ENCODE measurements at places on chromosomes 4 and X.

GRCh38 chrX:131633285-131633917 is 89.5 kb downstream of the OR13H1 start:
- no peak for DNase-seq

GRCh38 chr4:152138451-152138850 is 377.6 kb upstream of the GATB start:
- no peak for DNase-seq

- DNase-seq = no peak
These were observed 32.4 kb upstream of the TMEM131L start for GRCh38 chr4:153433754-153434105.

DNA sequence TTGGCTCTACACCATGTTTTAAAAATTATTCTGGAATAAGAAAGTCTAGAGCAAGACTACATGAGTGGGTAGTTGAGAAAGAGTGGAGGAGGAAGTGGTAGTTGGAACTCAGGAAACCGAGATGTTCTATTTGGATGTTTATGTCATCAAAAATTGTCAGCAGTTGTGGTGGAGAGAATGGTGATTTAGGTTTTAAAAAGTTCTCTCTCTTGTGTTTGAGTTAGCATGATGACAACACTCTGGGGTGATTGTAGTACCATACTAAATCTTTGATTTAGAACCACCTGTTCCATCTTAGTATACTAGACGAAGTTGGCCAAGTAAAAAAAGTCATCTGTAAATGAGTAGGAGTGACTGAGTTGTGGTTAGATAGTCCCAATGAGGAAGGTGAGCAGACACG is 40.7 kb downstream of the KLHL2 start:
- DNase-seq = no peak

GRCh38 chr4:150821641-150822040 is 193.4 kb downstream of the LRBA start:
- DNase-seq = no peak

GRCh38 chr4:111267786-111268185 is 644.9 kb upstream of the PITX2 start:
- DNase-seq = no peak

DNA sequence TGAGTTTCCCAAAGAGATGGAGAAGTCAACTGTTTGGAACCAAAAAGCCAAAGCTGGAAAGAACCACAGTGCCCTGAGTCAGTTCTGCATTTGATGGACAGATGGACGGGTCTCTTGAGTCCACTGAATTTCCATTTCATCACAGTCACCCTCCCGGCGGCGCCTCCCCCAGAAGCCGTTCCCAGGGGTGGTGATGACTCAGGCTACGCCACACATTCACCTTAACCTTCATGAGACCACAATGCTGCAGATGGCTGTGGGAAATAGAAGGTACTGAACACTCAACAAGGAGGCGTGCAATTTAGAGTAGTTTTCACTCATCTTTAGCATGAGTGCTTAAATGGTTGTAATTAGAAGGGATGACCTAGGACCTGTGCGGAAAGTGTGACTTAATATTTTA is 61.3 kb downstream of the STOX2 start:
- DNase-seq = no peak

DNA sequence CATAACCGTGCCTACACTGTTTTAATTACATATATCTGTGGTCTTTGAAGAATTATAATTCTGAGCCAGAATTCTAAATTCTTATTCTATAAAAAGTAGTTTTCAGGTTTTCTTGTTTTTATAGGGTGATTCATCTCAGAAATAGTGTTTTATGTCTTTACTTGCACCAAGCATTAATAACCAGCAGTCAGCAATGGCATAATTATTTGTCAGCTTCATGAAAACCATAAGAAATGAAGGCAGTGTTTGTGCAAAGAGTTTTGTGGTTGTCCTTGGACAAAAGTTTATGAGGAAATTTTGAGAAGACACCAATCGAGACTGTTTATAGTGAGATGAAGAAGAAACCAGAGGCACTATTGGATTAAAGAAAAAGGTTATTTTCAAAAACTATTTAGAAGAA is 37.2 kb downstream of the EDNRA start:
- no peak for DNase-seq

- DNase-seq = no peak
These were observed 31.1 kb downstream of the METTL14 start for GRCh38 chr4:118716304-118716703.

DNA sequence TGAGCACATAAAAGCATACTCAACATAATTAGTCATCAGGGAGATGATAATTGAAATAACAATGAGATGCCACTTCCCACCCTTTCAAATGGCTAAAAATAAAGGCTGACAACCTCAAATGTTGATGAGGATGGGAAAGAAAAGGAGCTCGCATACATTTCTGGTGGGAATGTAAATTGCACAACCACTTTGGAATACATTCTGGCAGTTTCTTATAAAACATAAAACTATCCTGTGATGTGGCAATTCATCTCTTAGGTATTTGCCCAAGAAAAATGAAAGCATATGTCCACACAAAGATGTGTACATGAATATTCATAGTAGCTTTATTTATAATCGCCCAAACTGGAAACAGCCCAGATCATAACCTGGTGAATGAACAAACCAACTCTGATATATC is 687 bp upstream of the ZNF275 start:
- no peak for DNase-seq

DNA sequence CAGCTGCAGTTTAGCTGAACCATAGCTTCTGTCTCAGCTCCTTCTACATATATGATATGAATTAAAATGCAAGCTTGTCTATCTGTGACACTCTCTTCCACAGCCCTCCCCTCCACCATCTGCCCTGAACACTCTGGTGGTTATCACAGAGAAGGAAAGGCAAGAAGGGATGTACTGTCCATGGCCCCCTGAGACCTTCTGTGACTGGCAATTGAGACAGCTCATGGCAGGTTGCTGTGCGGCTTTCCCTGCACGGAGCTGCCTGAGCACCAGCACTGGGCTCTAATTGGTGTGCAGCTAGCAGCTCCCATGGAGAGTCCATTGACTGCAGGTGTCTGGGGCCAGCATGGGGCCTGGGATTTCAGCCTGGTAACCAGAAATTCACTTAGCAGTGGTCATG is 109.8 kb upstream of the ANXA3 start:
- no peak for DNase-seq

DNA sequence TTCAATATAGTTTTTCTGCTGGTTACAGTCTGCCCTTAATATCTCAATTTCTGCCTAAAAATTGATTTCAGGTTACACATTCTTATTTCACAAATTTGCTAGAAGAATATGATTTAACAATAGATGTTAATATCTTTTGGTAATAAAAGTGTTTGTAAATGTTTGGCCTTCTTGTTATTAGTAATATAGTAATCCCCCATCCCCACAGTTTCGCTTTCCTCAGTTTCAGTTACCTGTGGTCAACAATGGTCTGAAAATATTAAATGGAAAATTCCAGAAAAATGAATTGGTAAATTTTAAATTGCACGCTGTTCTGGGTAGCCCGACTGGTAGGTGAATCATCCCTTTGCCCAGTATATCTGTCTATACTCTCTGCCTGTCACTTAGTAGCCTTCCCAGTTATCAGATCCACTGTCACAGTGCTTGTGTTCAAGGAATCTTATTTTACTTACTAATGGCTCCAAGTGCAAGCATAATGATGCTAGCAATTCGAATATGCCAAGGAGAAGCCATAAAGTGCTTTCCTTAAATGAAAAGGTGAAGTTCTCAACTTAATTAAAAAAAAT is 3.5 kb upstream of the BMP2K start:
- no peak for DNase-seq

GRCh38 chr4:74873545-74874301 is 59.2 kb upstream of the PARM1 start:
- peak; percentile 76 for DNase-seq

- DNase-seq = no peak
These were observed 461 bp upstream of the SLC9A6 start for GRCh38 chrX:135984791-135985156.

GRCh38 chrX:139783959-139784358 is 76.0 kb upstream of the MCF2 start:
- DNase-seq = no peak

GRCh38 chr4:128512767-128513322 is 225.2 kb upstream of the PGRMC2 start:
- DNase-seq = no peak

GRCh38 chrX:126165721-126166461 is at the start of gene DCAF12L2:
DCAF12L2 (minus strand) TSS chrX:126166289; CDS start chrX:126165924, 365 bp downstream.
- no peak for DNase-seq

- DNase-seq = no peak
These were observed 103.8 kb upstream of the LEF1 start for GRCh38 chr4:108272561-108272960.

GRCh38 chrX:106144755-106145639 is 23.1 kb upstream of the PWWP3B start:
- no peak for DNase-seq

DNA sequence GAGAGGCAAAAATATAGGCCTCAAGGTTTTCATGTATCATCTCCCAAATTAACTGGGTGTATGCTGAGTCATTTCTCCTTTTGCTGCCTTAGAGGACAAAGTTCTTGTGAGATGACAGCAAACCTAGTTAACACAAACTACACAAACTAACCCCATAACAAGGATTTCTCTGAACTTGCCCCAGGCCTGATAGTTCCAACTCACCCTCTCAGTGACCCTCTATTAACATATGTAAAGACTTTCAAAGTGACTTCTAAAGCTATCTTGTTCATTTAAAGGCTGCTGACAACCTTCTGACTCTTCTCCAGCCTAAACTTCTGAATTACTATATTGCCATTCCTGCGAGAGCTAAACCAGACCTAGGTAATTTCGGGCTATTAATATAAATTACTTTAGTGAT is 43.2 kb upstream of the CCDC149 start:
- no peak for DNase-seq

GRCh38 chrX:49212861-49213260 is 12.9 kb upstream of the SYP start:
- DNase-seq = no peak

DNA sequence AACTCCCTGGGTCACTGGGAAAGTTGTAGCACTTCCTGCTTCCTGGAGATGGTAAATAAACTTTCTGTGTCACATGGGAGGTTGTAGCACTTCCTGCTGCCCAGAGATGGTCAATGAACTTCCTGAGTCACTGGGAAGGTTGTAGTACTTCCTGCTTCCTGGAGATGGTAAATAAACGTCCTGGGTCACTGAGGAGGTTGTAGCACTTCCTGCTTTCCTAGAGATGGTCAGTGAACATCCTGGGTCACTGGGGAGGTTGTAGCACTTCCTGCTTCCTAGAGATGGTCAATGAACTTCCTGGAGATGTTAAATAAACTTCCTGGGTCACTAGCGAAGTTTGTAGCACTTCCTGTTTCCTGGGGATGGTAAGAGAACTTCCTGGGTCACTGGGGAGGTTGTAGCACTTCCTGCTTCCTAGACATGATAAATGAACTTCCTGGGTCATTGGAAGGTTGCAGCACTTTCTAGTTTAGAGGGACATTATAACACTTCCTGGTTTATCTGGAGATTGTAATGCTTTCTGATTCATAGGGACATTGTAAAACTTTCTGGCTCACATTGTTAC is 62.3 kb upstream of the CD99 start:
- no peak for DNase-seq

- DNase-seq = no peak
These were observed 111.6 kb downstream of the APOOL start for GRCh38 chrX:85115252-85115651.

GRCh38 chr4:118265312-118266144 is 87.3 kb downstream of the PRSS12 start:
- DNase-seq = no peak

DNA sequence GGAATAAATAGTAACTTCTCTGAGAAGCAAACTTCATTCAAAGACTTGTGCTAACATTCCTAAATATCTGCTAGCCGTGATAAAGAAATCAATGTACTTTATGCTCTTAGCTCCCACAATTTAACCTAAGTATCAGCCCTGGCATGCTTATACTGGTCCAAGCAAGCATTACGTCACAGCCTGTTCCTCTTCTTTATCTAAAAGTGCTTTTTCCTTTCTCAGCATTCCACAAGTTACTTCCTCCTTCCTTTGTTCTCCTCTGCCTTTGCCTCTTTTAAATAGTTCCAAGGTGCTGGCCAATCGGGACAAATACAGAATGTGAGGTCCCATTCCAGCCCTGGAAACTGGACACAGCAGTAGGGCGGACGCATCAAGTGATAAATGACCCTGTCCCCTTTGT is 249.6 kb downstream of the DHRSX start:
- DNase-seq = no peak

- DNase-seq = no peak
These were observed 31.6 kb upstream of the SOD3 start for GRCh38 chr4:24763631-24764297.

DNA sequence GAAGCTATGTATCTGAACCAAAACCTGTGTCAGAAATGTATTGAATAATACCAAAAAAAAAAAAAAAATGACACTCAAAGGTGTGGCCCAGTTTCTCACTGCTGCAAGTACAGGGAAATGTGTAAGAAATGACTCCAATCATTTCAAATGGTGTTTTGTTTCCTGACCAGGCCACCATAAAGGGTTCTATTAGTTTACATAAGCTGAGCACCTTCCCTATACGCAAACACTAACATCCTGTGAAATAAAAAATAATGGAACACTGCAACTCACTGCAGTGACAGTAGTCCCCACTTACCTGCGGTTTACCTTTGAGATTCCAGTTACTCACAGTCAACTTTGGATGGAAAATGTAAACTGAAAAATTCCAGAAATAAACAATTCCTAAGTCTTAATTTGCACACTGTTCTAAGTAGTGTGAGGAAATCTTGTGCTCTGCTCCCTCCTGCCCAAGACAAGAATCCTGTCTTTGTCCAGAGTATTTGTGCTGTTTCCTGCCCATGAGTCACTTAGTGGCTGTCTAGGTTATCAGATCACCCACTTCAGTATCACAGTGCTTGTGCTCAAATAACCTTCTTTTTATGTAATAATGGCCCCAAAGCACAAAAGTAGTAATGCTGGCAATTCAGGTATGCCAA is 265.3 kb downstream of the RCHY1 start:
- DNase-seq = no peak

DNA sequence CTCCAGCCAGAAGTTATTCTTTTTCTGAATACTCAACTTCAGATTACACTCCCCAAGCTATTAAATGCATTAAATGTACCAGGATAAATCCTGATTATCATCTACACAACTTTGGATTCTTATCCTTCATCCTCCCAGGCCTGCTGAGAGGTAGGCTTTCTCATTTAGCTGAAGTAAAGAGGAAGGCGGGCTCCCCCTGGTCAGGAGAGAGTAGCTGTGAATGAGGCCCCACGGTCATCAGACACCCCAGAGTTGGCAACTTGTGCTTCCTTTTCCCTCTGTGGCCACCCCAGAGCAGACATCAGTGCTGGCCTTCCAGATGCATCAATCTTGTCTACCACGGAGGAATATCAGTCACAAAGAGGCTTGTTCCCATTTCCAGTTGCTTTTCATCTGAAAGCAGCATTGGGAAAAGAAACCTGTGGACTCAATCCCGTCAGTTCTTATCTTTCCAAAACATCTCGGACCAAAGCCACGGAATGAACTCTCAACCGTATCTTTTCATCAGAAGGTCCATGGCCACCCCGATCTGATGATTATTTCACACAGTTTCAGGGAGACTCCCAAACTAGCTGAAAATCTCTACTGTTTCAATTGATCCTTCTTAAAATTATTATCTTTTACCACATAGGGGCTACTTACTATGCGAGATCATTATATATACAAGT is 79.2 kb downstream of the FBXO8 start:
- no peak for DNase-seq
